ENCODE measurements at places on chromosomes 12 and 14. TPM values are rescaled to one million over a fixed set of nuclear protein-coding genes. Genes with fewer than 3 reads are reported as not detected.

GNG2 gene
- polyA plus RNA-seq: 41.1 TPM

BCL2L14 gene
- not detected for polyA plus RNA-seq

CS gene
- polyA plus RNA-seq: 228 TPM

WNT1 gene
- not detected for polyA plus RNA-seq

MYF6 gene
- polyA plus RNA-seq: 90.3 TPM

SPRING1 gene
- polyA plus RNA-seq: 11.6 TPM

TEX52 gene
- polyA plus RNA-seq: 1.2 TPM

TXNDC16 gene
- polyA plus RNA-seq: 5.0 TPM

SERPINA1 gene
- 0.39 TPM for polyA plus RNA-seq

RTL1 gene
- 60.5 TPM for polyA plus RNA-seq

FGF23 gene
- polyA plus RNA-seq: 0.19 TPM

AGAP2 gene
- polyA plus RNA-seq: 8.2 TPM

CD69 gene
- polyA plus RNA-seq: 0.61 TPM

ACACB gene
- 7.3 TPM for polyA plus RNA-seq

ESRRB gene
- 3.9 TPM for polyA plus RNA-seq

SYNE2 gene
- 53.5 TPM for polyA plus RNA-seq

PRKD1 gene
- polyA plus RNA-seq: 28.1 TPM

NINJ2 gene
- 5.5 TPM for polyA plus RNA-seq

KRT85 gene
- polyA plus RNA-seq: not detected

TMEM116 gene
- polyA plus RNA-seq: 10.5 TPM

NEMF gene
- 45.6 TPM for polyA plus RNA-seq

CLEC6A gene
- polyA plus RNA-seq: not detected

LPAR5 gene
- polyA plus RNA-seq: 1.1 TPM

SPPL3 gene
- polyA plus RNA-seq: 49.2 TPM

LGR5 gene
- polyA plus RNA-seq: 4.5 TPM

TAS2R30 gene
- polyA plus RNA-seq: 0.39 TPM

OS9 gene
- 107 TPM for polyA plus RNA-seq

SLC39A2 gene
- polyA plus RNA-seq: not detected

G2E3 gene
- 19.1 TPM for polyA plus RNA-seq

CLEC12A gene
- 0.22 TPM for polyA plus RNA-seq

SART3 gene
- polyA plus RNA-seq: 31.9 TPM

SSTR1 gene
- polyA plus RNA-seq: 0.09 TPM

SYCP3 gene
- 0.46 TPM for polyA plus RNA-seq

POLE2 gene
- 9.3 TPM for polyA plus RNA-seq

SSPN gene
- 106 TPM for polyA plus RNA-seq

PTGER2 gene
- polyA plus RNA-seq: 0.72 TPM

SERPINA5 gene
- polyA plus RNA-seq: not detected

ING4 gene
- polyA plus RNA-seq: 46.6 TPM
